MG63 (cell line): ENCODE measurements at places on chromosomes 4 and X.

- DNase-seq, result no peak
Observed at GRCh38 chr4:87601361-87601760, 7.0 kb upstream of the DSPP start.

DNA sequence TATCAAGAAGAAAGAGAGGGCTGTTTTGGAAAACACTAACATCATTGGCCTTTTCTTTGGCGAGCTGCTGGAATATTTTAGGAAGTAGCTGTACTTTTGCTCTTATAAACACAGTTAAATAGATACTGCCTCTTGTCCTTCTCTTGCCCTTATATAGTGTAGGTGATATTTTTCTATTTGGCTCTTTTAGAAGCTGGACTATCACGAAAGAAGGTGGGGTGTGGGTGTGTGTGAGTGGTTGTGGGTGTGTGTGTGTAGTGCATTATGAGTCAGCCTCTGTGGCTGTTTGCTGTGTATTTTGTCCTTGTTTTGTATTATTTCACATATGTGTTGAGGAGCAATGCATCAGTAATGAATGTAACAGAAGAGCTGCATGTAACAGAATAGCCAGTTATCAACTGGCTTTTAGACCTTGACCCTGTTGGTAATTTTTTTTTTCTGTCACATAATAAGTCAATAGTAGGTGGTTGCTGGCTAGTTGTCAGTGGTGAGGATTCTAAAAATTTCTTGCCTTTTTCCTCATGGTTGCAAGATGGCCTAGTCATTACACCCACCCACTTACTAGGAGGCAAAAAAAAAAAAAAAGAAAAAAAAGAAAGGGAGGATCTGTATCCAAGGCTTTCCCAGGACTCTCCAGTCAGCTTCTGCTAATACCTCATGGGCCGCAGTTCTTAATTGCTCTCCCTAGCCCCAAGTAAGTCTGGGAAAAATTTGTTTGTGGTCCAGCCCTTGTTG, 23.8 kb downstream of the ARHGAP10 start:
- DNase-seq, result peak; percentile 12

DNA sequence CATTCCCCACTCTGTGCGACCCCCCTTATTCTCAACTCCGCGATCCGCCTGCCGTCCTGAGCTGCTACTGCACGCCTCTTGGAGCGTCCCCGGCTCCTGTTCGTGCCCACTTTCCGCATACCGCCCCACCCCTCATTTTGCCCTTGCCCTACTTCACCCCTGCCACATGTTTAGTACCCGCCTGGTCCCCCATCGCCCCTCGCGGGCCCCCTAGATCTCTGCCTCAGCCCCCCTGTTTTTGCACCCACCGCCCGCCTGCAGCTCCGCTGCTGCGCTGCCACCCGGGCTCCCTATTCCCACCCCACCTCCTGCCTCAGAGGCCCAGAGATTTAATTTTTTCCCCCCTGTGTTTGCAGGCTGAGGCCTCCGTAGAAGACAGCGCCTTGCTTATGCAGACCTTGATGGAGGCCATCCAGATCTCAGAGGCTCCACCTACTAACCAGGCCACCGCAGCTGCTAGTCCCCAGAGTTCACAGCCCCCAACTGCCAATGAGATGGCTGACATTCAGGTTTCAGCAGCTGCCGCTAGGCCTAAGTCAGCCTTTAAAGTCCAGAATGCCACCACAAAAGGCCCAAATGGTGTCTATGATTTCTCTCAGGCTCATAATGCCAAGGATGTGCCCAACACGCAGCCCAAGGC, 1.4 kb downstream of the MAGED1 start:
- peak; percentile 7 for DNase-seq

- DNase-seq, result no peak
Observed at GRCh38 chr4:174604198-174604597, 81.9 kb upstream of the HPGD start.

GRCh38 chrX:40090050-40090804, 7.5 kb downstream of the BCOR start:
- peak; percentile 62 for DNase-seq

DNA sequence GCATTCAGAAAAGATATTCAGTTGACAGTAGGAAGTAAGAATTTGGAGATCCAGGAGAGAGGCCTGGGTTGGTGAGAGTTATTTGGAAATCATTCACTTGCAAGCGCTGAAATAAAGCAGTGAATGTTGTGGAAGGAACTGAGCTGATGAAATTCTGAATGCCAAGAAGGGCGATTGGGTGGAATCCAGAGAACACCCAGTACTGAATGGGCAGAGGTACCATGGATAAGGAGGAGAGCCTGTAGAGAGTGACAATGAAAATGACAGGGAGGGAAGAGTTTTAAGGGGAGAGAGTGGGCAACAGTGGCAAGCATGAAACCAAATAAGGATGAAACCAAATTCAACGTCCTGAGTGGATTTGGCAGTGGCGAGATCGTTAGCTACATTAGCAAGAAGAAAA, 6.7 kb upstream of the STOX2 start:
- no peak for DNase-seq

- no peak for DNase-seq
Observed at GRCh38 chr4:86014599-86014998, 345.3 kb downstream of the MAPK10 start.

DNA sequence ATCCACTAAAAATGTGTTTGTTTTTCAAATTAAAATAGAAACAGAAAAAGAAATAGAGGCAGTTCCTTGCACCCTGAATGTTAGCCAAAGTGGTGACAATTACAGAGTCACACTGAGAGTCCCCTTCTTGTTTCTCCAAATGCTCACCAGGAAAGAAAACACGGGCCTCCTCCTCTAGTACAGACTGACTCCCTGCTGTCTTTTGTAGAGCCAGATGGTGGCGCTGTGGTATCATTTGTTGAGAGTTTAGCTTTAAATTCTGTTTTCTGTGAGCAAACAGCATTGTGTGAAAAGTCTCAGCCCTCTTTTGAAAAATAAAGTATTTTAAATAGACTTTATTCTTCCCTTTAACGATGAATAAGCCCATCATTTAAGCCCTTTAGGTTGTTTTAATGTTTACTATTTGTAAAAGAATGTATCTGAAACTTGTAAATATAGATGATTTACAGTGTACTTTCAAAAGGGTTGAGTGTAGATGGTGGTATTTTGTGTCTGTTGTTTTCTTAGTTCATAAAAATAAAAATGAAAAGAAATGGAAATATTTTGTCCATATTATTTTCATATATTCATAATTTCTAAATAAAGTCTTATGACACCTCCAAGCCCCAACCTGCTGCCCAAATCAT, 36.9 kb upstream of the ATOH1 start:
- DNase-seq, result no peak

- no peak for DNase-seq
Observed at GRCh38 chr4:153533387-153533786, 67.2 kb downstream of the TMEM131L start.

DNA sequence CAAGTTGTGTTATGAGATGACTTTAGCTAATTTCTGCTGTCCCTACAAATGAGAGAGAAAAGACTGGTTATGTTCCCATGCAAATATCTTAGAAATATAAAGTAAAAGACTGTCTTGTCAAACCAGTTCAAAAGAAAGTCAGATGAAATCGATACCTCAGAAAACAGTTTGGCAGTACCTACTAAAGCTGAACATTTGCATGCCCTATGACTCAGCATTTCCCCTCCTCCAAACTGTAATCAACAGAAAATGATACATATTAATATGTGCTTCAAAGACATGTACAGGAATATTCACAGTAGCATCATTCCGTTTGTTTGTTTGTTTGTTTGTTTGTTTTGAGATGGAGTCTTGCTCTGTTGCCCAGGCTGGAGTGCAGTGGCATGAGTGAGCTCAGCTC, 90.3 kb downstream of the ARX start:
- DNase-seq, result no peak
